CD14-positive monocyte (primary cell): ENCODE measurements at places on chromosomes 6 and 20. TPM values are rescaled to one million over a fixed set of nuclear protein-coding genes. Genes with fewer than 3 reads are reported as not detected.

Gene GABBR1
- 0.91 TPM for polyA plus RNA-seq

Gene SIRPD
- 13.0 TPM for polyA plus RNA-seq

Gene OLIG3
- not detected for polyA plus RNA-seq

Gene BACH2
- 0.04 and 0.05 TPM in 2 replicates for polyA plus RNA-seq

Gene DNAH8
- polyA plus RNA-seq = not detected

Gene TXNDC5
- polyA plus RNA-seq = 33.5 TPM

Gene PKIB
- 0.33 and 1.4 TPM in 2 replicates for polyA plus RNA-seq

Gene MBOAT1
- polyA plus RNA-seq = 20.1 and 59.1 TPM in 2 replicates

Gene BPIFA1
- not detected for polyA plus RNA-seq

Gene RIN2
- 5.6 TPM for polyA plus RNA-seq

Gene LAMA4
- polyA plus RNA-seq = not detected in 2 replicates

Gene ZNF831
- 0.01 and 0.03 TPM in 2 replicates for polyA plus RNA-seq

Gene TREML2
- polyA plus RNA-seq = 1.1 TPM

Gene NT5E
- 0.18 TPM for polyA plus RNA-seq

Gene DEFB132
- polyA plus RNA-seq = not detected

Gene HRH3
- not detected for polyA plus RNA-seq

Gene MUC21
- polyA plus RNA-seq = not detected

Gene POU3F2
- not detected for polyA plus RNA-seq

Gene BFSP1
- polyA plus RNA-seq = not detected in 2 replicates

Gene C4B
- not detected for polyA plus RNA-seq

Gene CYP21A2
- polyA plus RNA-seq = not detected

Gene SNHG17
- 10.1 TPM for polyA plus RNA-seq

Gene SLC4A11
- polyA plus RNA-seq = 0.11 TPM

Gene PPP1R3G
- 0.13 TPM for polyA plus RNA-seq

Gene NKAIN2
- not detected for polyA plus RNA-seq

Gene DLL1
- not detected for polyA plus RNA-seq

Gene OPRM1
- polyA plus RNA-seq = not detected

Gene RHAG
- polyA plus RNA-seq = not detected in 2 replicates

Gene SMIM8
- polyA plus RNA-seq = 0.81 and 2.0 TPM in 2 replicates

Gene EFCAB8
- 0.15 and 0.45 TPM in 2 replicates for polyA plus RNA-seq

Gene SEC23B
- polyA plus RNA-seq = 30.0 and 38.9 TPM in 2 replicates

Gene MAP7
- 1.6 TPM for polyA plus RNA-seq

Gene TOMM6
- 257 and 271 TPM in 2 replicates for polyA plus RNA-seq

Gene CDH4
- not detected for polyA plus RNA-seq

Gene ID4
- not detected for polyA plus RNA-seq

Gene PAX1
- polyA plus RNA-seq = not detected in 2 replicates

Gene CNPY3
- 262 and 266 TPM in 2 replicates for polyA plus RNA-seq

Gene CAP2
- polyA plus RNA-seq = not detected

Gene SLC17A4
- polyA plus RNA-seq = not detected in 2 replicates

Gene CLVS2
- not detected for polyA plus RNA-seq

Gene DEFB129
- not detected for polyA plus RNA-seq

Gene NOTCH4
- polyA plus RNA-seq = 5.2 TPM
